Stimulated activated CD8-positive, alpha-beta memory T cell treated with anti-CD3 and anti-CD28 coated beads, Interleukin-4, amount 100 ng/mL, for 1 hour (primary cell): ENCODE measurements at places on chromosomes 6 and 20.

DNA sequence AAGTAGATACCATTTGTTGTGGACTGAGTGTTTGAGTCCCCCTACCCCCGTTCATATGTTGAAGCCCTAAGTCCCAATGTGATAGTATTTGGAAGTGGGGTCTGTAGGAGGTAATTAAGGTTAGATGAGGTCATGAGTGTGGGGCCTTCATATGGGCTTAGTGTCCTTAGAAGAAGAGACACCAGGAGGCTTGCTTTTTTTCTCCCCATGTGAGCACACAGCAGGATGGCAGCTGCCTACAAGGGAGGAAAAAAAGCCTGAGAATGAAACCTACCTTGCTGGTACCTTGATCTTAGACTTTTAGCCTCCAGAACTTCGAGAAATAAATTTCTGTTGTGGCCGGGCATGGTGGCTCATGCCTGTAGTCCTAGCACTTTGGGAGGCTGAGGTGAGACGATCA lies 67.9 kb upstream of the TULP4 start:
- DNase-seq: no peak

DNA sequence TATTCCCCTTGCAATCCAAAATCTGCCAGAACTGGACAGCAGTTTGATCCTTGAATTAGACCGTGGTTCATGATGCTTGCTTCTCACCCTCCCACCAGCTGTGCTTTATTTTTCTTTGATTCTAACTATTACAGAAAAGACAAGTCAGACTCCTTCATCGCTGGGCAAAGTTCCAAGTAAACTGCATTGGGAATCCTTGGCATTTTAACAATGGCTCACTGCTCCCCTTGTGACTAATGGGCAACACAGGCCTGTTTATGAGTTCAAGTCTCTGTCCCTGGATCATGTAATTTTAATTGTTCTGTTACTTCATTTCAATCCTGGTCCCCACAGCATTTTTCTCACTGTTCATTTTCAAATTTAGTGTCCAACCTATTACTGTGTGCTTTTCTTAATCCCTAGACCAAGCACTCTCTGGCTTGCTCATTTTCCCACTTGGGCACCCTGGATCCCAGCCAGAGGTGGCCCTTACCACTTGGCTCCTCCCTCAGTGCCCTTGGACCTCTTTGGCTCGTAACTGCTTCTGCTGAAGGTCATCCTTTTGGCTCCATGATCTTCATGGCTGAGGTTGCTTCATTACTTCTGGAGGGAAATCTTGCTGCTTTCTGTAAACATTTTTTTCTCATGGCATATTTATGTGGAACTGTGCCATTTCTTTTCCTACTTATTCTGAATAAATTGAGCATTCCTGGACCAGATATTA lies 32.8 kb downstream of the PSMB9 start:
- DNase-seq: no peak

DNA sequence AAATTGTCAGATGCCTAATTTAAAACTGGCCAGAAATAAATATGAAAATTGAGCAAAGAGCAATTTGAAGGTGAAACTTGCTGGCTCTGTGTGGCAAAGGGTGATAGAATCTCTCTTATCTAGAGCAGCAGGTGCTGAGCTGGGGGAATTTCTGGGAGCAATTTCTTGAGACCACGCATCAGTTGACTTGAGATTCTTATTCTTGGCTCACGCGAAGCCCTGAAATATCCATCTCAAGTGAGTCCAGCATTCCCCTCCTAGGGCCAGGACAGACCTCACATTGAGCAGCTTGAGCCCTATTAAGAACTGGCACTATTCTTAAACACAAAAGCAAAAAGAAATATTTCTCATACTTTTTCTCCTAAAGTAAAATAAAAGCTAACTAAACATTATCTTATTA lies 66.3 kb downstream of the MAP7 start:
- no peak for DNase-seq

GRCh38 chr6:148157841-148158240 lies 184.8 kb upstream of the SASH1 start:
- DNase-seq: no peak

GRCh38 chr20:62365814-62366369 lies 1.2 kb downstream of the LAMA5 start:
- no peak for DNase-seq

DNA sequence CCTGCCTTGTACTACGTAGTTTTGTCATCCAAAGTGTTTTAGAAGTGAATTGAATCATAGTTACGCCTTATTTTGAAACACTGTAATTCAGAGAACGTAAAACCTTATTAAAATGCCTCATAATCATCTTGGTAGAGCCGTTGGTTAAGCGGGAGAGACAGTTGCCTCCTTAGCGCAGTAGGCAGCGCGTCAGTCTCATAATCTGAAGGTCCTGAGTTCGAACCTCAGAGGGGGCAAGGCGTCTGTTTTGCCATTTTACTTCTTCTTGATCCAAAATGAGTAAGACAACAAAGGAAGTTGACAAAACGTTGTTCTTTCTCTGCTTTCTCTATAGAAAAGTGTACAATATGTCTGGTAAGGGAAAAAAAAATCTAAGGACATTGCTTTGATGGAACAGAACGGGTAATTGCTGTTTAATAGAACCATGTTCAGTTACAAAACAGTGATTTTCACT lies 20.7 kb upstream of the TRIM27 start:
- no peak for DNase-seq

- no peak for DNase-seq
Observed at GRCh38 chr6:149405823-149406765, 6.0 kb downstream of the SUMO4 start.

DNA sequence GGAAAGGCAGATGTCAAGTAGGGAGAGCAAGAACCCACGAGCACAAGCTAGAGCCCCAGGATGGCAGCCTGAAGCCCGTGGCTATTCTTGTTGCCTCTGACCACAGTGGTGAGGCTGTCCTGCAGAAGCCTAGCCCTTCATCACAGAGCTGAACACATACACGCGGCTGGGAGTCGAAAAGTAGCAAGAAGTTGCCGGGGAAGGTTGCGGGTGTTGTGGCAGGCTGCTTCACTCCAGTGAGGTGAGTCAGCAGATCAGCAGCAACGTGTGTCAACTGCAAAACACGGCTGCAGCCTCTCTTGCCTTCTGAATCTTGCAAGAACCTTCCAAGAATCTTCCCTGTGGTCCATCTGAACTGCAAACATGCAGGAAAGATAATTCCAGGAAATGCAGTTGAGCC lies 10.6 kb upstream of the STX16 start:
- DNase-seq: no peak

GRCh38 chr6:128586095-128586494 lies 65.7 kb upstream of the PTPRK start:
- DNase-seq: no peak

GRCh38 chr6:101080597-101080996 lies 199.5 kb upstream of the ASCC3 start:
- no peak for DNase-seq
